ENCODE measurements at places on chromosomes 11 and 22.

GRCh38 chr11:126904520-126904919 lies 96.0 kb downstream of the KIRREL3 start:
- no peak for DNase-seq

- no peak for DNase-seq
These were observed 144.7 kb downstream of the TENM4 start for GRCh38 chr11:79296141-79296540.

DNA sequence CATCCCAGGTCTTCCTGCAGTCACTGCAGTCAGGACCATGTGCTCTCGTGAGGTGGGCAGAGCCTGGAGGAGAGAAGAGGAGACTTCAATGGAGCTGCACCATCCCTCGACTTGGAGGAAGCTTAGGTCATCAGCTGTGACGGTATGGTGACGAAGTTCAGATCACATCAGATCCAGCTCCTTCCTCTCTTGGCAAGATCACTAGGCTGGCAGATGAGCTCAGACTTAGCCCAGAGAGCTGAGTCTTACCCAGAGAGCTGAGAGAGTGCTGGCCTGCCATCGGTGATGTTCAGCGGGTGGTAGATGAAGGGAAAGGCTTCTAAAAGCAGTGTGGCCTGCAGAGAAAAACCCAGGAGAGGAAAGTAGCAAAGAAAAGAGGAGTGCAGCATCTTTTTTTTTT lies 1.8 kb upstream of the SLC15A3 start:
- DNase-seq, result no peak

DNA sequence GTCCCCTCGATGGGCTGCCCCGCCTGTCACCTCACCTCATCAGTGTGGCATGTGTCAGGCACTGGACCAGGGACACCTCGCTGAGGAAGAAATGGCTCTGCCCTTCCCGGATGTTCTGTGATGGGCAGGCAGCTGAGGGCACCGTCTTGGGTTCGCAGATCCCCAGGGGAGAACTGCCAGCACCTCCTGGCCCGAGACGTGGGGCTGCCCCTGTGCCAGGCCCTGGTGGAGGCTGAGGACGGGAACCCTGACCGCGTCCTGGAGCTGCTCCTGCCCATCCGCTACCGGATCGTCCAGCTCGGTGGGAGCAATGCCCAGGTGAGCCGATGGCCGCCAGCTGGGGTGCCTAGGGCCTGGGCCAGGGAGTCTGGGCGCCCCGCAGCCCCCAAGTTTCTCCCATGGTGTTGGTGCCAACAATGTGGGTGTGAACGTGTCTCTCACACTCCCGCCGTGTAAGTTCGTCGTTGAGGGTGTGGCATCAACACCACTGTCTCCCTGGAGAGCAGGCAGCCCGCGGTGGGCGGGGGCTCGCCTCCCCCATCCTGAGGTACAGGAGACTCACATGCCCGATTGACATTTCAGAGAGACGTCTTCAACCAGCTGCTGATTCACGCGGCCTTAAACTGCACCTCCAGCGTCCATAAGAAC lies 7.3 kb upstream of the GTSE1 start:
- DNase-seq, result no peak

DNA sequence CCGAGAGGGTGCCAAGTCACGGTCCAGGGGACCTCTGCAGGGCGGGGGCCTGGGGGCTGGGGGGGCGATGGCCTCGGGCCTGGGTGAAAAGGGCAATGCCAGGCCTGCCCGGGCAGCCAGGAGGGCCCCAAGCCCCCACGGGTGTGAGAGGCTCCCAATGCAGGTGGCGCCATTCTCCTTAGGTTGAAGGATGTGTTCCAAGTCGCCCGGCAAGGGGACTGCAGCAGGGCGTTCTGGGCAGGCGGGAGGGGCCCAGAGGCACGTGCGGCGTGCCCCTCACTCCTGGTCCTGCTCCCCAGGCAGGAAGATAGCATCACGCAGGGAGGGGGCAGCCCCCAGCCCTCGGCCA lies 730 bp upstream of the TNNI2 start:
- no peak for DNase-seq

DNA sequence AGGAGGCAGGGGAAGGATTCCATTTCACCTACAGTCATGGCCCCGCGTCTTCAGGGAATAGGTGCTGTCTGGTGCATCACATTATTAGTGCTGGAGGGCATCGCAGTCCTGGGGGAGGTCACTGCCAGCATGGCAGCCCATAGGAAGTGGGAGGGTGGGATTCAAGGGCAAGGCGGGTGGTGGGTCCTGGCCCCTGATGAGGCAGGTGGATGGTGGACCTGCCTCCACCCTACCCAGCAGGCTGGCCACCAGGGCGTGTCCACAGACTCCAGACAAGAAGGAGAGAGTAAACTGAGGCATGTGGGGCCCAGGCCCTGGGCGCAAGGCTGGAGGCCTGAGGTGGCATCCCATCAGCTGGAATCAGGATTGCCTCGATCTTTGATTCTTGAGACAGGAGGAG lies 53.3 kb downstream of the RTN4R start:
- DNase-seq, result no peak

- no peak for DNase-seq
These were observed 3.1 kb downstream of the CLMP start for GRCh38 chr11:123191939-123192338.

DNA sequence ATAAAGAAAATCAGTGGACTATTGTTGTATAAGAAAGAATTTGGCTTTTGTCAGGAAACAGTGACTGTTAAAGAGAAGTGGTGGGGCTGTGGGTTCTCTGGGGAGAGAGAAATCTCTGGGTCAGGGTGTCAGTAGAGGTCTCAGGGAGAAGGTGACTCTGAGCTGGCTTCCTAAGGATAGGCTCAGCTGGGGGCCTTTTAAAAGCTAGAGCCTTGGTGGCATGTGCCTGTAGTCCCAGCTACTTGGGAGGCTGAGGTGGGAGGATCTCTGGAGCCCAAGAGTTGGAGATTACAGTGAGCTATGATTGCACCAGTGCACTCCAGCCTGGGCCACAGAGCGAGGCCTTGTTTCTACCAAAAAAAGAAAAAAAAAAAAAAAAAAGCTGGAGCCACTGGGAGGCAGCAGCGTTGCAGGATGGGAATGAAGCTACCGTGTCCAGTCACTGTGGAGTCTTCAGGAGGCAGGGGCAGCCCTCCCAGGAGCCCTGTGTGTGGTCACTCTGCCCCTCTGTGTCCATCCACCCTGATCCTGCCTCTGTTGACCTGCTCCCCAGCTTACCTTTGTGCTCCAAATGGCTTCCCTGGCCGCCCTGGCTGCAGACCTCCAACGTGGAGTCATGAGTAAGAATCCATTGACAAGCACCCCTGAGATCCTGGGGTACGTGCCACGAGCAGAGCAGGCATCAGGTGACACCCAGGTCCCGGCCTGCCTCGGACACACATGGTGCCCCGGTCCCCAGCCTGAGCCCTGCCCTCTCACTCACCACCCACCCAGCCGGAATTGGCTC lies 5.4 kb upstream of the MIF start:
- DNase-seq, result no peak

GRCh38 chr22:42320443-42321416 lies 50.3 kb upstream of the TCF20 start:
- DNase-seq, result no peak

- DNase-seq, result no peak
These were observed 5.5 kb downstream of the YDJC start for GRCh38 chr22:21624120-21624879.

DNA sequence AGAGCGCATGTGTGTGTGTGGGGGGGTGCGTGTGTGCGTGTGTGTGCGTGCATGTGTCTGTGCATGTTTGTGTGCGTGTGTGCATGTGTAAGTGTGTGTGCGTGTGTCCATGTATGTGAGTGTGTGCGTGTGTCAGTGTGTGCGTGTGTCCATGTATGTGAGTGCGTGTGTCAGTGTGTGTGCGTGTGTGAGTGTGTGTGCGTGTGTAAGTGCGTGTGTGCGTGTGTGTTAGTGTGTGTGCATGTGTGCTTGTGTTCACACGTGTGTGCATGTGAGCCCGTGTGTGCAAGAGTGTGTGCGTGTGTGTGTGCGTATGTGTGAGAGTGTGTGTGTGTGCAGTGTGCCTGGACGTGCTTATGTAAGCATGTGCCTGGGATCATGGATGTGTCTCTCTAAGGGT lies 14.7 kb upstream of the APOL6 start:
- DNase-seq, result no peak

DNA sequence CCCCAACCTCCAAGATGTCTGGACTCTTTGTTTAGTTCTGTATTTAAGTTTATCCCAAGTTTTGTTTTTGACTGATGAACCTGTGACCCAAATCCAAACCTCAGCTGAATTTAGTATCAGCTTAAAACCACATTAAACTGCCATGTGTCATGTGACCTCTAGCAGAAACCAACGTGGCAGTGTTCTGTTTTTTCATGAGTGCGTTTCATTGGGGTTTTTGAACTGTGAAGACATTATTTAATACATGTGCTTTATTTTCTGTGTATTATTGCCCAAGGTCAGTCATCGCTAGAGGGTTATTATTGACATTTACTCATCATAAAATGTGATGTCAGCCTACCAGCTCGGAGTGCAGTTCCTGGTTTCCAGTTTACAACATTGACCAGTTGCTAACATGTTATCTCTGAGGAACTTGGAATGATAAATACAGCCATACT lies 1.8 kb downstream of the TLCD5 start:
- DNase-seq, result no peak

DNA sequence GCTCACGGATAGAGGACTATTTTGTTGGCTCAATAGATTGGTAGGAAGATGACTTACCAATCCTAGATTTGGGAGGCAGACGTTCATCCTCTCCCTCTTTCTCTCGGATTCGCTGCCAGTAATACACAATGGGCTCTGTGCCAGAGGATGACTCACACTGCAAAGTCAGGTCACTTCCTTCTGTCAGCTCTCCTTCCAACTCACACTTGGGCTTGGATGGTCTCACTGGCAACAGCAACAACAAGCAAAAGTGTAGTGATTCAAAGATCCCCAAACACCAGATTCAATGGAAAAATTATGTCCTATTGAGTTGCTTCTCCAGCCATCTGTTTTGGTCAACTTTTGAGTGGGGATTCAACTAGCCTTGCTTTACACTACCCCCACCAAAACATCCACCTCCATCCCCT lies 21.7 kb upstream of the HSPA8 start:
- DNase-seq, result peak; percentile 78

DNA sequence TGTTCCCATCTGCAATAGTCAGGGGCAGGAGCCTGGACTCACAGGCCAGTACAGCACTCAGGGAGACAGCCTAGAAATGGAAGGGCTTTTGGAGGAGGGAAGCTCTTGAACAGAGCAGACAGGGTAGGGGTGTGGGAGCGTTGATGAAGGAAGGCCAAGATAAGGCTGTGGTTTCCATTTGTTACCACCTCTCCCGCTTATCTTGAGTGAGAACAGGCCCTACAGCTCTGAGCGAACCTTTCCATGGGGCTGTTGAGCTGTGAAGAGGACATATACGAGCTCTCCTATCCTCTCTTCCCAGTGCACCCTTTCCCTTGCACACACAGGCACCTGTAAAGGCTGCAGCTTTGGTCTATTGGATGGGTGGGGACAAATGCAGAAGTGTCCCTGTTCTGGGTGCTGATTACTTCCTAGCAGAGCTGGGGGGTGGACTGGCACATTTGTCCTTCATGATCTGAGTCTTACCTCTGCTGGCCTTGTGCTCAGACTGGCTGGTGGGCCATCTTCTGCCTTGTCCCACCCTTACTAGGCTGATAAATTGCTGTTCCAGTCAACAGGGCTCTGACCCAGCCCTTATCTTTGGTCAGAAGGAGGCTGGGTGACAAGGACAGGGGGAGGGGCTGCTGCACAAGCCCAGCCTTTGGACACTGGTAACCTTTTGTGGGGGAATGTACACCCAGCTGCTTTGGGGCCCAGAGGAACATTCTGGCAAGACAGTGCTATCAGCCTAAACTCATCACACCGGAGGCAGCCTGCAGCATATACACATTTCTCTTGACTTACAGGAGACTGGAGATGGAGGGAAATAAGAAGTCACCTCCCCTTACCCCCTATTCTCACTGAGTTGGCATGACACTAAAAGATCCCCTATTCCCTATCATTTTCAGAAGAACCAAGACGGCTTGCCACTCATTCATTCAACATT lies 80.1 kb upstream of the NNMT start:
- DNase-seq, result no peak
